Heart right ventricle (tissue), 16 donors: ENCODE measurements at places on chromosomes 7 and 10.

DNA sequence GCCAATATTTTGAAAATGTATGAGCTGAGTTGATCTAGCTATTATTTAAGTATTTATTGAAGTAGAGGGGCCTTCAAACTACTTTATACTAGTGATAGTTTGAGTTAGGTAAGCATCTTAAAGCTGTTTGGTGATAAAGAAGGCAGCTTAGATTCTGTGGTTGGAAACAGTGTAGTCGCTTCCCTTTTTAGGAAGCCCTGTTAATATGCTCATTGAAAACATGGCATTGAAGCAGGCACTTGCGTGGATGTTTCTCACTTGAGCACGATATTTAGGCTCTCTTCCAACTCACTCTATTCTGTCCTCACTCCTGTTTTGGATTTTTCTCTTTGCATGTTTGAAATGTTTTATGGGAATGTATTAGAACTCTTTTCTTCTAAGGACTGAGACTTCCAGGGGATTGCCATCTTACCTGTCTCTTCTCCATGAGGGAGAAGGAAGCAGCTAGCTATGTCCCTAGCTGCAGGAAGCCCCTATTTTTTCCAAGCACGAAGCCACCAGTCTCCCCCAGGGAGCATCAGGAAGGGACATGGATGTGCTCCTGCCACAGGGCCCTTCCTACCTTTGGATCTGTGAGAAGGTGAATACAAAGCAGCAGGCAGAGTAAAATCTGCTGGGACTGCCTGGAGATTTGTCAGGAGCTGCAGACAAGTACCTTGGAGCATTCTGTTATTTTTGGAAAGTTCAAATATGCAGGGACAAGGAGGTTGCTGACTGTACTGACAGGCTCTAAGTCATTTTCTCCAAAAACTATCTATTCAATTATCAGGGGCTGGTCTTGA is 22.0 kb upstream of the BMPR1A start:
- H3K27me3 ChIP-seq, result peaks cover 19% of the 10 kb centered on the region
- H3K4me3 ChIP-seq, result no peak overlapping the region
- no peak for DNase-seq
- H3K27ac ChIP-seq, result peak overlapping the region; percentile 87
- H3K4me1 ChIP-seq, result peaks cover 50% of the 10 kb centered on the region
- no peaks in the 10 kb centered on the region for H3K36me3 ChIP-seq

DNA sequence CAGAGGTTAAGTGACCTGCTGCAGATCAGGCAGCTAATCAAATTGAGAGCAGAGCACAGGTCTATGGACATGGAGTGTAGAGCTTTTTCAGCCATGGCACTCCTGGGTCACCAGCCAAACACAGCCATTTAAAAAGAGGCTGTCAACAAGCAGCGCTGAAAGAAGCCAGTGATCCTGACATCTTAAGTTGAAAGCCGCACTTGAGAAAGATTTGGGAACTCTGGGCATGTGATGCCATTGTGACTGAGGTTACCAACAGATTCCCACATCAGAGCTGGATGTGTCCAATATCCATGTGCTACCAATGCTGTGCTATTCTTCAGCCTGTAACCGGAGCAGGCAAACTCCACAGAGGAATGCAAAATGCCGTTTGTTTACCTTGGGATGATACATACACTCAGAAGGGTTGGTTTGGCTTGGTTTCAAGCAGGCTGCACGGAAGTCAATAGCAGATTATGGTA is 56.2 kb upstream of the ABLIM1 start:
- DNase-seq, result no peak
- peak overlapping the region; percentile 84 for H3K27ac ChIP-seq

DNA sequence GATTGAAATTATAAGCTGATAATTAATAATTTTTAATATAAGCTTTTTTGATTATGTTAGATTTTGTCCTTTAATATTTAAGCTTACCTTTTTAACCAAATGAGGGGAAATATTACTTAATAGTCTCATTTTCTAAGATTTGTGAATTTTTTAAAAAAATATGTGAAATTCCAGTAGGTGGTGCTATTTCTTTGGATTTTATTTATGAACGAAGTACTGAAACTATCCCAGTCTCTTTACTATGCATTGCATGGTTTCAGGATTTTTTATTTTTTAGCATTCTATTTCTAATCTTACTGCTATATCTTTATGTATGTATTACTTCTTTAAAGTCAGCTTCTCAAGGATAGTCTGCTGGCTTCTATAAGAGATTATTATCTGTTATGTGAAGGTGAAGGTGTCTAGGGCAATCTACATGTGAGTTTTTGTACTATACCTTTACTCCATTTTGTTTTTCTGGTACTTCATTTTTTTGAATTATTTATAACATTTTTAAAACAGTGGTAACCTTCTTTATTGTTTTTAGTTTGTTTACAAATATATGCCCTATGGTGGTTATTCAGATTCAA is 78.3 kb downstream of the ATRNL1 start:
- no peaks in the 10 kb centered on the region for H3K27me3 ChIP-seq
- no peaks in the 10 kb centered on the region for H3K36me3 ChIP-seq
- no peak overlapping the region for H3K4me3 ChIP-seq
- no peak for DNase-seq

DNA sequence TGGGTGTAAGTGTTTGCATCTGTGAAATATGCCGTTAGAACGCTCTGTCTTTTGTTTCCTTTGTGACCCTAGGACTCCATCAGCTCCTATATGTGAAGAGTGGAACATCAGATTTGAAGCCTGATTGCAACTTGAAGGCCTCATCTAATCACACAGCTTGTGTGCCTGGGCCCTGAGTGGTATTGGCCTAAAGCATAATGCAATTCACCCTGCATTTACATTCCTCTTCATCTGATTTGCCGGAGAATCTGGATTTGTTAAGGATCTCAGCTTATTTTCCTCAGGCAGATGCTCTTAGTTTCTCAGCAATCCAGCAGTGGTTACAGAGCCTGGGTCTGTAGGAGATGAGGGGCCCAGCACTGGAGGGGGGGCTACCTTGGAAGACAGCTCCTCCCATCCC is 183.2 kb upstream of the ITGB1 start:
- H3K27me3 ChIP-seq, result peaks cover 3% of the 10 kb centered on the region
- no peak overlapping the region for H3K4me3 ChIP-seq
- no peaks in the 10 kb centered on the region for H3K36me3 ChIP-seq
- no peak for DNase-seq
- peaks cover 4% of the 10 kb centered on the region for H3K4me1 ChIP-seq

DNA sequence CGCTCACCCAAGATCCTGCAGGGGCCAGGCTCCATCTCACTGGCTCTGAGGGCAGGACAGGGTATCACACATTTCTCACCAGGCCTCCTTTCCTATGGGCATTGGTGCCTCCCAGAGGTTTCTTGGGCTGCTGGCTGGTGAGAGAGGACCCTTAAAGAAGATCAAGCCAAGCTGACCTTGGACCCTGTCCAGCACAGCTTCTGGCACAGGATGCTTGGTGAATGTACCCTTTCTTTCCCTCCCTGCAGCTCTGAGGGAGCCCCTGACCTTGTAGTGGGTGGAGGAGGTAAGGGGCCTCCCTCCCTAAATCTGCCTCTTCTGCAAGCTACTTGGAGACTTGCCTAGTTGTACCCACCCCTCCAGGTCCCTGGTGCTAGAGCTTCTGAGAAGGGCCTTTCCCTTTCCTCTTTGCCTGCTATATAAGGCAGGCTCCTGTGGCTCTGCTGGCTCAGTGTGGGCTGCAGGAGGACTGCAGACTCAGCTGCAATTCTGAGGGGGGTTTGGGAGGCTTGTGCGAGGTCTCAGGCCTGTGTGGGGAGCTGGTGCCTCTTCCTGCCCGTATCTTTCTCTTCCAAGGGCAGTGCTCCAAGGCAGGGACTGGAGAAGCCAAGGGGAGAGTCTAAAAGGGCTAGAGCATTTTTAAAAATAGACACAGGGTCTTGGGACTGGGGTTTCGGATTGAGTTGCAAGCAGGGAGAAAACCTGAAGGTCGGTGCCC is 11.7 kb upstream of the TRIM8 start:
- no peaks in the 10 kb centered on the region for H3K27me3 ChIP-seq
- H3K36me3 ChIP-seq, result peaks cover 12% of the 10 kb centered on the region
- H3K4me3 ChIP-seq, result no peak overlapping the region
- peak overlapping the region; percentile 79 for H3K27ac ChIP-seq

DNA sequence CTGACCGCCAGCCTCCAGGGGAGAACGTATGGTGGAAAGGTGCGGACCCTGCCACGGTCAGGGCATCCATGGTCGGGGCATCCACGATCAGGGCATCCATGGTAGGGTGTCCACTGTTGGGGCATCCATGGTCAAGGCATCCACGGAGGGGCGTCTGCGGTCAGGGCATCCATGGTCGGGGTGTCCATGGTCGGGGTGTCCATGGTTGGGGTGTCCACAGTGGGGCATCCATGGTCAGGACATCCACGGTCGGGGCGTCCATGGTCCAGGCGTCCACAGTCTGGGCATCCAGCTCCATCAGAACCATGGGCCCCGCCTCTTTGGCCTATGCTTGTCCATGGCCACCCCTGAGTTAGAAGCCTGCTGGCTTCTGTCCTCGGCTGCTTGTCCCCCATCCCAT is 148.1 kb downstream of the ADARB2 start:
- H3K4me3 ChIP-seq, result no peak overlapping the region
- H3K27me3 ChIP-seq, result no peaks in the 10 kb centered on the region
- no peaks in the 10 kb centered on the region for H3K4me1 ChIP-seq
- H3K27ac ChIP-seq, result no peak overlapping the region
- no peak for DNase-seq

DNA sequence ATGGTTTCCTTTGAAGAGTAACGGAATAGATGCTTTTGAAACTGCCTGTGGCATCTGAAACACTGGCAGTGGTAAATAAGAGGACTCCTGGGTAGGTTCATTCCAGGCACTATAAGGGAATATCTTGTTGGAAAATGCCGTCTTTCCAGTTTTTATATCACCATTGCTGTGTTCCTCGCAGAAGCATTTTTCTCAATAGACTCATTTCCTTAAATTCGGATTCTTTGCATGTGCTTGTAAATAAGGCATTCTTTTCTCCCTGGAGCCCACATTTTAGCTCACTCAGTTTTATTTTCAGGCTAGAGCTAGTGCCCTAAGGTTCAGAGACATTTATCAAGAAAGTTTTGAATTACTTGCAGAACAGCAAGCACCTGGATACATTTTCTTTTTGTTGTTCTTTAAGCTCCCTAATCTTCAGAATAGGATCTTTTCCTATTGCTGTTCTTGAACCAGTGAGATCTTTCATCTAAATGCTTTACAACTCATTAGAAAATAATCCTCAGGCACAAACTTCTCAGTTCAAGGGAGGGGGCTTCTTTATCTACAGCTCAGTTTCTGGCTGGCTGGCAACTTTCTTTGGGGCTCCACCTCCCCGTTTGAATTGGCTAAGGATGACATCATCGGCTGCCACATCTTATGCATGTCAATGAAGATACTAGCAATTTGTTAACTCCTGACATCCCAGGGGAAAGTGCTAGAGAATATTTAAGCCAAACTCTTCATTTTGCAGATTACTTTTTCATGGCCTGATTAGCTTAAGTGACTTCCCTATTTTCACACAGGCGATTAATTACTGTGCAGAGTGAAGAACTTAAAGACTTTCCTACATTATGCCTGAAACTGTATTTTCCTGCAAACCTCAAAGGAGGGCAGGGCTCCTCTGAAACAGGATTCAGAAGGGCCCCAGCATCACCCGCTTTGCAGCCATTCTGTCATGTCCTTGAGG is 133.7 kb upstream of the RSU1 start:
- H3K27ac ChIP-seq, result peak overlapping the region; percentile 71
- H3K4me1 ChIP-seq, result peaks cover 19% of the 10 kb centered on the region
- no peaks in the 10 kb centered on the region for H3K27me3 ChIP-seq

DNA sequence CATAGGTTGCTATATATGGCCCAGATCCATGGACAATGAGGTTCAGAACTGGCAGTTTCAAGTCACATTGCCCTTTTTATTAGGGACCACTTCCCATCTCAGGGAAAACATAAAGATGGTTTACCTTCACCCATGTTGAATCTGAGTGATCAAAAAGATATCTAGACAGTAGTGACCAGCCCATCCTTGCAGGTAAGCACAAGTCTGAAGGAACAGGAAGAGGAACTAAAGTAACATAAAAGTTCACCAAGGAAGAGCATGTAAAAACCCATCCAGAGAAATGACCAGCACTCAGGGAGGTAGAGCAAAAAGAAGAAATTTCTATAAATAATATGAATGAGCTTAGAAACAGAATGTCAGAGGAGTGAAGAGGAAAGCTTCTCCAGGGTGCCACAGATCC is 382.5 kb downstream of the PARD3 start:
- no peak for DNase-seq
- no peaks in the 10 kb centered on the region for H3K27me3 ChIP-seq
- no peaks in the 10 kb centered on the region for H3K36me3 ChIP-seq
- H3K4me3 ChIP-seq, result no peak overlapping the region
- H3K27ac ChIP-seq, result no peak overlapping the region
- H3K4me1 ChIP-seq, result peaks cover 17% of the 10 kb centered on the region

- H3K4me3 ChIP-seq, result no peak overlapping the region
- no peak for DNase-seq
- H3K27ac ChIP-seq, result no peak overlapping the region
- no peaks in the 10 kb centered on the region for H3K36me3 ChIP-seq
- no peaks in the 10 kb centered on the region for H3K27me3 ChIP-seq
Measured at GRCh38 chr10:88317099-88317498, 266.0 kb downstream of the RNLS start.

DNA sequence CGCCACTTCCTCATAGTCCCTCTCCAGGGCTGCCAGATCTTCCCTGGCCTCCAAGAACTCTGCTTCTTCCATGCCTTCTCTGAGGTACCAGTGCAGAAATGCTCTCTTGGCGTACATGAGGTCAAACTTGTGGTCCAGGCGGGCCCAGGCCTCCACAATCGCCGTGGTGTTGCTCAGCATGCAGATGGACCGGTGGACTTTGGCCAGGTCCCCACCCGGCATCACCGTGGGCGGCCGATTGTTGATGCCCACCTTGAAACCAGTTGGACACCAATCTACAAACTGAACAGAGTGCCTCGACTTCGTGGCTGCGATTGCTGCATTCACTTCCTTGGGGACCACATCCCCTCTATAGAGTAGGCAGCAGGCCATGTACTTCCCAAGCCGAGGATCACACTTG is 11.1 kb downstream of the TUBAL3 start:
- H3K36me3 ChIP-seq, result no peaks in the 10 kb centered on the region
- no peak overlapping the region for H3K27ac ChIP-seq

DNA sequence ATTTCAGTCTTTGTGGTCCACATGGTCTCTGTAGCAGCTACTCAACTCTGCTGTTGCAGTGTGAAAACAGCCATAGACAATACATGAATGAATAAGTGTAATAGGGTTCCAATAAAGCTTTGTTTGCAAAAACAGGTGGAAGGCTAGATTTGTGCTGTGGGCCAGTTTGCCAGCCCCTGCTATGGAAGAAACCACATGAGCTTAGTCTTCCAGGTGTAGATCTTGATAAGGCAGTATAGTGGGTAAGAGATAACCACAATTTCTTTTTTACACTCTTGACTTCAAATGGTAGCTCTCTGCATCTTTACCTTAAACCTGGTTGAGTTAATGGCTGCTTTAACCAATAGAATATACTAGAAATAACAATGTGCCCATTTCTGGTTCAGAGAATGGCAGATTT is 135.0 kb upstream of the PALS2 start:
- H3K27ac ChIP-seq, result no peak overlapping the region

DNA sequence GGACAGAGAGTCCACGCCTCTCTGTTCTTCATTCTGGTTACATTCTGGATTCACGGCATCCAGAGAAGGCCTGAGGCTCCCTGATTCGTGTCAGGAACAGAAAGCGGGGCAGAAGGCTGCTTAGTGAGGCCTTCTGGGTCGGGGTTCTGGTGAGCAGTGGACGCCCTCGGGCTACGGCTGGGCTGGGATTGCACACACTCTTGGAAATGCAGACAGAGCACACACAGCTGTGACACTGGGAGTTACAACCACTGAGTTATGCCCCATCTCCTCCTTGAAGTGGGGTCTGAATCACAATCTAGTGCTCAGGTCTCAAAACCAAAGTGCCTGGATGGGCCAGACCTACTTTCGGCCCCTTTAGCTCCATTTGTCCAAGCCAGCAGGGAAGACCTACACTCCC is 156.9 kb upstream of the GDF10 start:
- no peak overlapping the region for H3K4me3 ChIP-seq
- no peaks in the 10 kb centered on the region for H3K4me1 ChIP-seq
- H3K36me3 ChIP-seq, result no peaks in the 10 kb centered on the region
- H3K27me3 ChIP-seq, result no peaks in the 10 kb centered on the region
- H3K27ac ChIP-seq, result no peak overlapping the region
